Activated CD4-positive, alpha-beta memory T cell treated with anti-CD3 and anti-CD28 coated beads for 36 hours (primary cell): ENCODE measurements at places on chromosomes 13 and 19. TPM values are rescaled to one million over a fixed set of nuclear protein-coding genes. Genes with fewer than 3 reads are reported as not detected.

DNA sequence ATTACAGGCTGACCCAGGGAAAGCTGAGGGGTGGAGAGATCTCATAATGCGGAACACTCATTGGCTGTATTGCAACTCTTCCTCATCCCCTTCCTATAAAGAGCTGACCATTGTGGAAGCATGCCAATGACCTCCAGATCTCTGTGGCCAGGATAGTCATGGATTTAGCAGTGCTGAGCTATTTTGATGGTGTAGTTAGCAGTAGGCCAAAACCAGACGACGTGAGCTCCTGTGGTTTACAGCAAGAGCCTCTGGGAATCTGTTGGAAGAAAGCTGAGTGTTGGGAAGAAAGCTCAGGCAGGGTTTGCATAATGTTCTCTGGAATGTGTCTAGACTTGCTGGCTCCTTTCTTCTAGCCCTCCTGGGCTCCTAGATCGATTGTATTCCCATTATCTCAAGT, 187.5 kb upstream of the GPC6 start:
- H3K36me3 ChIP-seq = no peaks in the 10 kb centered on the region
- DNase-seq = no peak
- H3K4me1 ChIP-seq = no peaks in the 10 kb centered on the region
- H3K4me3 ChIP-seq = no peak overlapping the region
- H3K27me3 ChIP-seq = no peaks in the 10 kb centered on the region

- H3K36me3 ChIP-seq = no peaks in the 10 kb centered on the region
- DNase-seq = no peak
Measured at GRCh38 chr13:100483841-100484381, 104.7 kb downstream of the GGACT start.

The KLK2 gene
- total RNA-seq = not detected

The PNMA8A gene
- 0.44 TPM for total RNA-seq

DNA sequence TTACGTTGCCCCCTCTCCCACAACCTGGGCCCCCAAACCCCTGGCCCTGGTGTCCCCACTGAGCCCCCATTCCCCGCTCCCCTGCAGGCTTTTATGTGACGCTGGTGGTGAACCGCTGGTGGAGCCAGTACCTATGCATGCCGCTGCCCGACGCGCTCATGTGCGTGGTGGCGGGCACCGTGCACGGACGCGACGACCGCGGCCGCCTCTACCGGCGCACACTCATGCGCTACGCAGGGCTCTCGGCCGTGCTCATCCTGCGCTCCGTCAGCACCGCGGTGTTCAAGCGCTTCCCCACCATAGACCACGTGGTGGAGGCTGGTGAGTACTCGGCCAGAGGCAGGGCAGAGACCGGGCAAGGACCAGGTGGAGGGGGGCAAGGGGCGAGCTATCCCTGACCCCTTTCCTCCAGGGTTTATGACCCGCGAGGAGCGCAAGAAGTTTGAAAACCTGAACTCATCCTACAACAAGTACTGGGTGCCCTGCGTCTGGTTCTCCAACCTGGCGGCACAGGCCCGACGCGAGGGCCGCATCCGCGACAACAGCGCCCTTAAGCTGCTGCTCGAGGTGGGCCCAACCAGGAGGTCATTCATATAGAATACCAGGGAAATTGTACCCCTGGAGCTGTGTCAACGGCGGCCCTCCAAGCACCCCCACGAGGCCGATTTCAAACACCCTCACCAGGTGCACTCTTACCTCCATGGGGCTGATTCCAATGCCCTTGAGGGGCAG, 3.0 kb downstream of the BEST2 start:
- no peaks in the 10 kb centered on the region for H3K36me3 ChIP-seq
- H3K4me1 ChIP-seq = peaks cover 3% of the 10 kb centered on the region
- H3K27me3 ChIP-seq = peaks cover 17% of the 10 kb centered on the region
- H3K4me3 ChIP-seq = no peak overlapping the region

The ALOX5AP gene
- 31.8 TPM for total RNA-seq

The VSTM2B gene
- total RNA-seq = not detected

DNA sequence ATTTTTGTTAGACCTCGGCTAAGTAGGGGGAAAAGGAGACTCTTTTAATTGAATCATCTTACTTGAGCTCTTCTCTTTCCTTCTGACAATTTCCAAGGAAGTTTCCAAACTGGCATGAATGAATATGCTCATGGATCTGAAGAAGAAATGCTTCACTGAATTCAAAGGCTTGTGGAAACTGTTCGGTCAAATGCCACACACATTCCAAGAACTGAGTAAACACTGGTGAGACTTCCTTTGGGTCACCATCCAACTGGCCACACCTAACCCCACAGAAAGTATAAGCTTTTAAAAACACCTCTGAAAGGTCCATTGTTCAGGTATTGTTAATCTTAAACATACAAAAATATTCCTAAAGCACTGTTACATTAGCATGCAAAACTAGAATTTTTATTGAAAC, 33.6 kb downstream of the MTMR6 start:
- no peaks in the 10 kb centered on the region for H3K4me1 ChIP-seq
- H3K27me3 ChIP-seq = no peaks in the 10 kb centered on the region
- DNase-seq = no peak
- peaks cover 19% of the 10 kb centered on the region for H3K36me3 ChIP-seq

- peaks cover 38% of the 10 kb centered on the region for H3K27me3 ChIP-seq
- no peaks in the 10 kb centered on the region for H3K36me3 ChIP-seq
- DNase-seq = no peak
- H3K4me1 ChIP-seq = peaks cover 14% of the 10 kb centered on the region
Measured at GRCh38 chr19:35868823-35869326, 501 bp downstream of the APLP1 start.

GRCh38 chr13:20582026-20582425, 15.1 kb downstream of the IFT88 start:
- H3K36me3 ChIP-seq = peaks cover 52% of the 10 kb centered on the region
- DNase-seq = no peak
- H3K4me1 ChIP-seq = no peaks in the 10 kb centered on the region

The CEACAM6 gene
- total RNA-seq = not detected

GRCh38 chr19:53466726-53467484, 628 bp upstream of the ZNF813 start:
- peaks cover 13% of the 10 kb centered on the region for H3K27me3 ChIP-seq
- no peak for DNase-seq
- H3K36me3 ChIP-seq = peaks cover 43% of the 10 kb centered on the region
- peak overlapping the region; percentile 88 for H3K4me3 ChIP-seq

GRCh38 chr19:55165952-55166529, 372 bp downstream of the DNAAF3 start:
- peaks cover 48% of the 10 kb centered on the region for H3K27me3 ChIP-seq
- peak; percentile 53 for DNase-seq
- H3K36me3 ChIP-seq = peaks cover 3% of the 10 kb centered on the region
- peak overlapping the region; percentile 61 for H3K4me3 ChIP-seq
- no peak overlapping the region for H3K27ac ChIP-seq
- peaks cover 12% of the 10 kb centered on the region for H3K4me1 ChIP-seq

DNA sequence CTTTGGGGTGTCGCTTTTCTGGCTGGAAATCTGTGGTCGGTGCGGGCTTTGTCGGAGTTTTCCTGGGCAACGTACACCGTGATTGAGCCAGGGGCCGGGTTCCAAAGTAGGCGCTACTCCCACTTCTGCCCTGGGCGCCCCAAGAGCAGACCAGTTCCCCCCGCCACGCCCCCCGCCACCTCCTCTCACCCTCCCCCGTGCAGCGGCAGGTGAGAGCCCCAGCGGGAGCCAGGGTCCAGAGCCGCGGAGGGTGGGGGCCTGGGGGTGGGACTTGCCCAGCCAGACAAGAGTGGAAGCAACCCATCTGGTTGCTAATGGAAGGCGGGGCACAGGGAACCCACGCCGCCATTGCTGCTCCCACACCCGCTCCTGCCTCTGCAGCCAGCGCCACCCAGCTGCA, 2195.9 kb downstream of the PCDH9 start:
- H3K4me3 ChIP-seq = no peak overlapping the region
- DNase-seq = no peak
- H3K27me3 ChIP-seq = no peaks in the 10 kb centered on the region
- no peak overlapping the region for H3K27ac ChIP-seq

The TTC9B gene
- not detected for total RNA-seq

- H3K36me3 ChIP-seq = no peaks in the 10 kb centered on the region
- H3K27ac ChIP-seq = no peak overlapping the region
- no peaks in the 10 kb centered on the region for H3K4me1 ChIP-seq
- peaks cover 8% of the 10 kb centered on the region for H3K27me3 ChIP-seq
Measured at GRCh38 chr13:43196086-43196621, 172.8 kb downstream of the DNAJC15 start.

DNA sequence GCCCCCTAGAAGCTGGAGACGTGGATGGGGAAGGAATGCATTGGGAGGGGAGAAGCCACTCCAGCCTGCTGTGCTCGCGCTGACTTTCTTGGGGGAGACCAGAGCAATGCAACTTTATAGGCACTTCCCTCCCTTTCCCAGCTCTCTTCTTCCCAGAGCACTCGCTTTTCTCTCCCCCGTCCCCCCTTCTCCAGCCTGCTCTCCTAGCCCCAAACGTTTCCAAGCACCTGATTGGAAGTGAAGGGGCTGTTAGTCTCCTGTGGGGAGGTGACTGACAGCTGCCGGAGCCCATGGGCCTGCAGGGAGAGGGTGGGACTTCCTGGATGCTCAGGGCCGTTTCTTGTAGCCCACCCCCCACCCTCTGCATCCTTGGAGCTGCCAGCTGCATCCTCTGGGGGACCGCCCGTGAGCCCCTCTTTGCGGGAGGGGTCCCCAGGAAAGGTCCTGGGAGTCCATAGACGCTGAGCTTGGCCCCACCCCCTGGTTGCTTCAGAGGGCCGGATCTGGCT, 2.5 kb downstream of the HDGFL2 start:
- peaks cover 21% of the 10 kb centered on the region for H3K4me1 ChIP-seq
- DNase-seq = peak; percentile 32
- H3K27me3 ChIP-seq = no peaks in the 10 kb centered on the region

GRCh38 chr13:84645196-84646012, 763.1 kb upstream of the SLITRK1 start:
- H3K4me3 ChIP-seq = no peak overlapping the region
- no peak for DNase-seq
- H3K4me1 ChIP-seq = no peaks in the 10 kb centered on the region
- H3K27me3 ChIP-seq = no peaks in the 10 kb centered on the region
- H3K36me3 ChIP-seq = no peaks in the 10 kb centered on the region
- H3K27ac ChIP-seq = no peak overlapping the region

The ZNF256 gene
- 3.9 TPM for total RNA-seq

The MLLT1 gene
- total RNA-seq = 35.7 TPM

DNA sequence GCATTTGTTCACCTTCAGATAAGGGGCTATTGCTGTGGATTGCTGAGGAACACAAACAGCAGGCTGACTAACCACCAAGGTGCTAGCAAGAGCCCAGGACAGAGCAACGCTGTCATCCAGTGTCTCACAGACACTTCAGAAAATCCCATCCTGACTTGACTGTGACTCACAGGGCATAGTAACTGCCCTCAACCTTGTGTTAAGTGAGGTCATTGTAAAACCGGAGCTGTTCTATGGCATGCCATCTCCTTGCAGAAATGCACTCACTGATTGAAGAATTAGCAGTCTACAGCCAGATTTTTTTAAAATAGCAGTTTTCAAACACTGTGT, 51.1 kb downstream of the TNFRSF19 start:
- peak; percentile 45 for DNase-seq
- peaks cover 5% of the 10 kb centered on the region for H3K27me3 ChIP-seq
- H3K36me3 ChIP-seq = no peaks in the 10 kb centered on the region
- H3K27ac ChIP-seq = no peak overlapping the region

DNA sequence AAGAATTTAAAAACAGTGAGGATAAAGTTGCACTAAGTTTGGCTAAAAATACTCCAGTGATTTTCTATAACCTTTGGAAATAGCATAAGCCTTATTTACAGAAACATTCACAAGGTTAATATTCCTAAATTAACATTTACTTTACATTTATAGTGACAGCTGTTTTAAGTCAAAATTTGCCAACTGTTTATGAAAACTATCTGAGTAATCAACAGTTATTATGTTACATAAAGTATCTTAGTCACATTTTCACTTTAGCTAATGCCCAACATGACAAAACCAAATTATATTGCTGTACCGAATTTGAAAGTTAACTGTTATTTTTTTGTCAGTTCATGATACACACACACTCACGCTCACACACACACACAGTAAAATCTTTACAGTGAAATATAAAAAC, 1.2 kb downstream of the TNFRSF19 start:
- no peak overlapping the region for H3K27ac ChIP-seq
- peaks cover 6% of the 10 kb centered on the region for H3K4me1 ChIP-seq
- H3K4me3 ChIP-seq = no peak overlapping the region
- DNase-seq = no peak
- peaks cover 28% of the 10 kb centered on the region for H3K27me3 ChIP-seq

DNA sequence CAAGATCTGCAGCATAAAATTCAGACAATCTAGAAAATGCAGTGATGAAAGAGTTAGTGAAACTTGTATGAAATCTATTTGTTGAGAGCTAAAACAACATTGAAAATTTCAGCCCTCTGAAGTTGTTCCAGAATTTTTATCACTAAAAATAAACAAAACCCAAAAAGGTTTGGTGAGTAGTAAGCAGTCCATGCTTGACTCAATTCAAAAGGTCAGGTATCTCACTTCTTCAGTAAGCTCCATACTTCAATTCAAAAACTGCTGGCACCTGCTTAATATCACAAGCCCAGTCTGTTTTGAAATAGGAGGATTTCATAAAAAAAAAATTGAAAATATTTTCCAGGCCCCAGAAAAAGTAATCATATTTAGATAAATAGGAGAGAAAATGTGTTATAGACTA, 894.4 kb downstream of the SLITRK5 start:
- no peak overlapping the region for H3K27ac ChIP-seq
- H3K4me1 ChIP-seq = no peaks in the 10 kb centered on the region
- H3K36me3 ChIP-seq = no peaks in the 10 kb centered on the region

DNA sequence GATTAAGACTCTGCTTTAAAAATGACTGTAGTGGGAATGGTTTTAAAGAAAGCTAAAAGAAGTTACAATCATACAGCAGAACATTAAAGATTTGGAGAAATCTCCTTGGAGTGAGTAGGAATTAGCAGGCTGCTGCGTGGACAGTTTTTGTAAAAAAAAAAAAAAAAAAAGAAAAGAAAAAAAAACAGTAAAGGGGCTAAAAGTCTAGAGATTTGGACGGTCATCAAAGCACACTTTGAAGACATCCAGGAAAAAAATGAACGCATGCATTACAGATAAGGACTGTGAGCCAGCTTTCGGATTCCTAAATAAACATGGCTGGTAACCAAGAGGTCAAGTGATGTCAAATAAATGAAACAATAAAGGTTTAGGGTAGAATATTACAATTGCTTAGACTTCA, 1700.6 kb downstream of the PCDH9 start:
- H3K4me1 ChIP-seq = no peaks in the 10 kb centered on the region
- H3K4me3 ChIP-seq = no peak overlapping the region
- no peaks in the 10 kb centered on the region for H3K27me3 ChIP-seq
- H3K36me3 ChIP-seq = no peaks in the 10 kb centered on the region

DNA sequence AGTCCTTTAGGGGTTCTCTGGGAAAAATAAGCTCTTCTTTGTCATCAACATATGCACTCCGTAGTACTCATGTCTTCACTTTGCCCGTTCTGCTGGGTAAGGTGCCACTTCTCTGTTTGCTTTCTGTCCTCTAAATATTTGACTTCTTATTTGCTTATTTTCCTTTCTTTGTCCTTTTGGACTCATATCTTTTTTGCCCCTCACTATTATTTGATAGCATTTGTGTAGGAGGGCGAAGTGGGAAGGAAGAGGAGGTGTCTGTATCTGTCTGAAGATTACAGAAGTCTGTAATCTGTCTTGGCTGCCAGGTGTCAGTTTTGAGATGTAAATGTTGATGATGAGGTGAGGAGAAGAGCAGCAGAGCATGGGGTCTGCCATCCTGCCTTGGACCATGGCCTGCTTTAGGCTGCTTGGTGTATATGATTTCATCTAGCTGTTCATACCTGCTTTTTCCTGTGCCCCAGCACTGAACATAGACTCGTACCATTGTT, 30.8 kb downstream of the USPL1 start:
- DNase-seq = no peak
- no peak overlapping the region for H3K4me3 ChIP-seq
- no peaks in the 10 kb centered on the region for H3K27me3 ChIP-seq
- no peak overlapping the region for H3K27ac ChIP-seq
